ENCODE measurements at places on chromosomes 1 and 21. TPM values are rescaled to one million over a fixed set of nuclear protein-coding genes. Genes with fewer than 3 reads are reported as not detected.

DNA sequence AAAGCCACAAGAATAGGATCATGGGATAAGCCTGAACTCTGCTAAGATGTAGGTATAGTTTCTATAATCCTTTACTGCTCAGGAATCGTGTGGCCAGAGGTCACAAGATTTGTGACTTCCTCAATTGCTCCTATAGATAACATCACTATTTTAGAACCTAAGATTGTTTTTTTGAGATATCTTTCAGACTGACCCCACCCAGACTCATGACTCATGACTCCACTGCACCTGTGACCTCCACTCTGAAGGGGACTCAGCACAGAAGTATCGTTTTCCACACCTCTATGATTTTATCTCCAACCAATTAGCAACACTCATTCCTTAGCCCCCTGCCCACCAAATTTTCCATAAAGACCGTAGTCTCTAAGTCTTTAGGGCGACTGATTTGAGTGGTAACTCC is 124.5 kb upstream of the KCNK1 start:
- no peak for DNase-seq

GRCh38 chr1:204350857-204351573 is 8.7 kb downstream of the PLEKHA6 start:
- no peak for DNase-seq

DNA sequence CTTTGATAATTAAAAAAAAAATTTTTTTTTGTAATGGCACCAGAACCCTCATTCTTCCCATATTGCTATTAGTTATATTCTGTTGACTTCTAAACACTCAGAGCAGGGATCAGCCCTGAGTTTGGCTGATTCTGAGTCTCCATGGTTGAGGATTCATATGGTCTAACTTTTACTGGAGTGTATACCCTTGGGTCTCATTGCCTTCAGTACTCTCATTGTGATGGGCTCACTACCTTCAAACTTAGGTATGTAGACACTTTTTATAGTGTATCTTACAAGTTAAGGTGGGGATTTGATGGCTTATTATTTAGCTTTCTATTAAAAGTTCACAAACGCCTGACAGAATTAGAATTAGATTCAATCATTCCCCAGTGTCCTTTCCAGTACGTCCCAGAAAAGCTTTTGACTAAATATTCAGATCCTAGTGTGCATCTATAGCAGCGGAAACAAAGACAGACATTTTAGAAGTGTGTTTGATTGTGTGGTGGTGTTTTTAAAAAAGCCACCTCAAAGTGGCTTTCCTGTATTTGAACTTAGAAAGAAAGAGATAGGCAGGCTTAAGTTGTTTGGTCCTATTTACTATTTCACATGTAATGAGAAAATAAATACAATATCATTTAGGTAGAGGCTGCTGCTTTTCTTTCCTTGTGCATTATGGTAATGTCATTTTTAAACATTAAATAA is 1.4 kb downstream of the MACF1 start:
- DNase-seq = no peak

Gene CELA2B
- polyA plus RNA-seq = 3.1 TPM

Data from forelimb muscle (tissue), 1 donor.